T47D (cell line): ENCODE measurements at places on chromosomes 12 and 14.

DNA sequence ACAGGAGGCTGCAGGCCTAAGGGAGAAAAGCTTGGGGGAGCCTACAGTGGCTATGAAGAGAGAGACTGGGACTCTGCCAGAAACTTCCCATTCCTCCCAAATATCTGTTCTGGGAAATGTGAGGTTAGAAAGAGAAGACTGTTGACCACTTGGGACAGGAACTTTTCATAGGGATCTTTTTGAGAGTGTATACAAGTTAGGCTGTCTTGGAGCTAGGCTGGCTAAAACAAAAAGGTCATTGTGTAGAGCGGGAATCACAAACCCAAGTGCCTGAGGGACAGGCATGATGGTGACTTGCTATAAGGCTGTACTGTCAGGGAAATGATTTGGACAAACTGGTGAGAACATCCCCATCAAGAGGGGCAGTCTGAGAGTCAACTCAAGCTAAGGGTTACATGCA is 175.1 kb downstream of the GRIP1 start:
- no peak for DNase-seq

- peak; percentile 21 for DNase-seq
These were observed 61.0 kb downstream of the HMGA2 start for GRCh38 chr12:65885312-65885711.

DNA sequence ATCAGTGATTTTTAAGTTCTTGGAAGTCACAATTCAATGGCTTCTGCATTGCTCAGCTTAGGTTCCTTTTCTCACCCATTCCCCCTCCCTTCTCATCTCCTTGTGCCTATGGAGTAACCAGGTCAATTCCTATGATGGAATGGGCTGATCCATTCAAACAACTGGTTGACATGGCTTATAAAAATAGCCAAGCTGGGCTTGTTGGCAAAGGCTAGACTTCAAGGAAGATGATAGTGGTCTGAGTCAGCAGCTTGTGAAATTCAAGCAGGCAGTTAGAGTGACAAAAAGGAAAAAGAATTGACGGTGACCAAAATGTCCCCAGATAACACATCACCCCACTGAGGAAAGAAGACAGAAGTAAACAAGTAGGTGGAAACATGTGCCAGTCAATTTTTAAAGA is 119.9 kb upstream of the PCED1B start:
- no peak for DNase-seq

DNA sequence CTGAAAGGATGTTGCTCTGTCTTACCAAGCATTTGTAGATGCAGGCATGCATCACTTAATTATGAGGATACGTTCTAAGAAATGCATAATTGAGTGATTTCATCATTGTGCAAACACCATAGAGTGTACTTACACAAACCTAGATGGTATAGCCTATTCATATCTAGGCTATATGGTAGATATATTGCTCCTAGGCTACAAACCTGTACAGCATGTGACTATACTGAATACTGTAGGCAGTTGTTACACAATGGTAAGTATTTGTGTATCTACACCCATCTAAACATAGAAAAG is 75.9 kb downstream of the IFT81 start:
- DNase-seq, result peak; percentile 23

DNA sequence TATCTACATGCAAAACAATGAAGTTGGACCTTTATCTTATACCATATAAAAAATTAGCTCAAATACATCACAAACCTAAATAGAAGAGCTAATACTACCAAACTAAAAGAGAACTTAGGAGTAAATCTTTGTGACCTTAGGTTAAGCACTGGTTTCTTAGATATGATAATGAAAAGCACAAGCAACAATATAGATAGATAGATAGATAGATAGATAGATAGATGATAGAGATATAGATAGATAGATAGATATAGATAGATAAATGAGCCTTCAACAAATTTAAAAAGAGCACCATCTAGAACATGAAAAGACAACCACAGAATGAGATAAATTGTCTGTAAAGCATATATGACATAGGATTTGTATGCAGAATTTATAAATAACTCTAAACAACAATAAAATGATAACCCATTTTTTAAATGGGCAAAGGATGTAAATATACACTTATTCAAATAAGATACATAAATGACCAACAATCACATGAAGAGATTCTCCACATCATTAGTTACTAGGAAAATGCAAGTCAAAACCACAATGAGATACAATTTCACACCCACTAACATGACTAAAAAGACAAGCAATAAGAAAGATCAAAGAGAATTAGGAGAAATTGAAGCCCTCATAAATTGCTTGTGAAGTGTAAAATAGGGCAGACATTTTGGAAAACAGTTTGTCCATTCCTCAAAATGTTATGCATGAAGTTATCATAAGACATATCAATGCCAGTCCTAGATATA is 293.7 kb downstream of the BTG1 start:
- DNase-seq, result no peak
